ENCODE measurements at places on chromosomes 13 and 19. TPM values are rescaled to one million over a fixed set of nuclear protein-coding genes. Genes with fewer than 3 reads are reported as not detected.

DNA sequence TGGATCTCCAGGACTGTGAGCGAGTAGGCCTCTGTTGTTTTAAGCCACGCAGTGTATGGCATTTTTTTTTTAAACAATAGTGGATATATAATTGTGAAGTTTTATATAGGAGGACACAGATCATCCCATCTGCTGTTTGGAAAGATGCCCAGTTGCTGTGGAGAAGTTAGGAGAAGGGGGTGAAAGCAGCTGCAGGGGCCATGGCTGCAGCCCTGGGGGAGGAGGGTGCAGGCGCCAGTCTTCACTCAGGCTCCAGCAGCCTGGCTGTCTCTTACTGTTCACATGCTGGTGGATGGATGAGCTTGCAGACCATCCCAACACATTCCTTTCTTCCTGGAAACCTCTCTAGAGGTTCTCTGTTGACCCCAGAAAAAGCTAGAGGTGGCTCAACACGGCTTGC, 242.3 kb downstream of the TEX29 start:
- DNase-seq = no peak

GRCh38 chr19:50790396-50790795, at the start of gene ACP4:
Gene ACP4, plus strand, starts transcription at chr19:50790415. Its CDS starts 0 bp downstream, at chr19:50790415.
- DNase-seq = no peak

DNA sequence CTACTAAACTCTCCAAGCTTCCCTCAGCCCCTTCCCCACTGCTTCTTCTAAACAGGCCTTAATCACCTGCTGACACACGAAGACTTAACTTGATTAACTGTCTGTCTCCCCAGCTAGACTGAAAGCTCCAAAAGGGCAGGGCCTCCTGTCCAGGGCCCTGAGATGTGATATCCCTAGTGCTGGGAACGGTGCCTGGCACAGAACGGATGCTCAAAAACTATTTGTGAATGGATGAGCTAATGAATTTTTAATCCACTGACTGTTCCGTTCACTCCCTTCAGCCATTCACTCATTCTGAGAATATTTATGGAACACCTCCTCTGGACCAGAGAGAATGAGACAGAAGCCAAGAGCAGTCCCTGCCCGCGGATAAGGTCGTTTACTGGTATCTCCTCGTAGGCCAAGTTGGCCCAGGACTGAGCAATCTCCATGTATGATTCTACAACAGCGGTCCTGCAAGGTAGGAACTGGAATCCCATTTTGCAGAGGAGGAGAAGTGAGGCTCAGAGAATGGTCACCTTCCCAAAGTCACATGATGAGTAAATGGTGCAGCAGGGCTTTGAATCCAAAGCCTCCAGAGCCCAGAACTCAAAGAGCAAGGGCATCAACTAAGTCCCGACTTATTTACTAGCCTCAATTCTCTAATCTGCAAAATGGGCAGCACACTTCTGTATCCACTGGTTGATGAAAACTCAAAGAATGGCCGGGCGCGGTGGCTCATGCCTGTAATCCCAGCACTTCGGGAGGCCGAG, 3.4 kb downstream of the DMWD start:
- no peak for DNase-seq

DNA sequence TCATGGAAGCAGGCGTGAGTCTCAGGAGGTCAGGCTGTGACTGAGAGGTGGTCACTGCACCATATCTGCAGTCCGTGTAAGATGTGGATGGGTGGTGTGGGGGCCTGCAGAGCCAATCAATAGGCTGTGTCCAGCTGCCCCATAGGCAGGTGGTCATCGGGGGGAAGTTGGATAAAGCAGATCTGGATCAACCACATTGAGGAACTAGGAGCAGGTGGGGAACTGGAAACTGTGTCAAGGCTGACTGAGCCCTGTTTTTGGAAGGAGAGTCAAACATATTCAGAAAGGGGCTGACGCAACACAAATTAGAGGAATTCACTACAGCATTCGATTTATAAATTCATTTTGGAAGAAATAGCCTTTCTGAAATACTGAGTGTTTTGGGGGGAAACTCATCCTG, 15.0 kb downstream of the CLEC4M start:
- DNase-seq = no peak

GRCh38 chr13:45108716-45109101, 11.6 kb upstream of the GTF2F2 start:
- no peak for DNase-seq

- peak; percentile 74 for DNase-seq
Observed at GRCh38 chr19:16315825-16316505, 8.7 kb upstream of the KLF2 start.

MBD3L3 gene
- not detected for polyA plus RNA-seq

- DNase-seq = no peak
Observed at GRCh38 chr19:32809754-32810153, 59.8 kb downstream of the SLC7A9 start.

DNA sequence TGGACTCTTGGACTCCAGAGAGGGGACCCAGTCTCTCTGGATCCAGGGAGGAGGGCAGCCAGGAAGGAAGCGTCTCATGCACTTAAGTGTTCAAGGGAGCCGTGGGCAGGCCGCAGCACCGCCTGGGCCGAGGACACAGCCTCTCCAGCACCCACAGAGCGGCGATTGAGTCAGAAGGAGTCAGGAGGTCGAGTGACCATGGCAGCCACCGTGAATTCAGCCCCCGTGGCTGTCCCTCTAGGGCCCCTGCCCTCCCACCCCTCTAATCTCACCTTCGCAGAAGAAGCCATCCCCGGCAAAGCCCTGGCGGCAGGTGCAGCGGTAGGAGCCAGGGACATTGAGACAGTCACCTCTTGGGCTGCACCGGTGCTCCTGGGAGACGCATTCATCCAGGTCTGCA, 38.0 kb downstream of the FBN3 start:
- no peak for DNase-seq

DZIP1 gene
- 8.0 TPM for polyA plus RNA-seq

APC2 gene
- polyA plus RNA-seq = 0.08 TPM

ZNF544 gene
- polyA plus RNA-seq = 38.7 TPM

- no peak for DNase-seq
Observed at GRCh38 chr13:96903085-96903484, 91.2 kb downstream of the OXGR1 start.

GRCh38 chr13:113919761-113920559, 53.9 kb downstream of the C13orf46 start:
- no peak for DNase-seq

- DNase-seq = no peak
Observed at GRCh38 chr13:113802761-113803160, 43.7 kb downstream of the TMEM255B start.

COL4A1 gene
- 28.1 TPM for polyA plus RNA-seq

ZNF284 gene
- 0.96 TPM for polyA plus RNA-seq

GRCh38 chr19:5615756-5616327, 6.7 kb downstream of the SAFB2 start:
- no peak for DNase-seq

- no peak for DNase-seq
Observed at GRCh38 chr19:17025991-17026658, 485 bp downstream of the CPAMD8 start.

GRCh38 chr13:106263801-106264200, 271.7 kb downstream of the EFNB2 start:
- DNase-seq = no peak

BRSK1 gene
- 0.27 TPM for polyA plus RNA-seq

FGF22 gene
- not detected for polyA plus RNA-seq

- no peak for DNase-seq
Observed at GRCh38 chr19:582497-583197, 7.0 kb upstream of the HCN2 start.

ZNF578 gene
- polyA plus RNA-seq = 0.16 TPM

ANKRD27 gene
- polyA plus RNA-seq = 26.1 TPM

DNA sequence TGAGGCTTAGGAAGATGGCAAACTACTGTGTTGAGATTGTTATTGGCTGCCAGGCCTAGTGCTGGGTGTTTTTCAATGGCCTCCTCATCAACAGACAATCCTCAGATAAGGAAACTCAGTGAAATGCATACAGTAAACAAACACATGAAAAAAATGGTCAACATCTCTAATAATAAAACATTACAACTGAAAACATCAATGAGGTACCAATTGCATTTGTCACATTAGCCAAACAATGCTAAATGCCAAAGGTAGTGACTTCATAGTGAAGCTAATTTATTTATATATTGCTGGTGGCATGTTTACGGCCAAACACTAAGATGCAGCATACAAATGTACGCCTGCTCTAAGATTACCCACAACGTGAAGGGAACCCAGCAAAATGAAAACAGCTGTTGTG, 224.0 kb upstream of the UBL3 start:
- DNase-seq = no peak

Data from mammary epithelial cell (primary cell).